ENCODE measurements at places on chromosomes 13 and 19. TPM values are rescaled to one million over a fixed set of nuclear protein-coding genes. Genes with fewer than 3 reads are reported as not detected.

DNA sequence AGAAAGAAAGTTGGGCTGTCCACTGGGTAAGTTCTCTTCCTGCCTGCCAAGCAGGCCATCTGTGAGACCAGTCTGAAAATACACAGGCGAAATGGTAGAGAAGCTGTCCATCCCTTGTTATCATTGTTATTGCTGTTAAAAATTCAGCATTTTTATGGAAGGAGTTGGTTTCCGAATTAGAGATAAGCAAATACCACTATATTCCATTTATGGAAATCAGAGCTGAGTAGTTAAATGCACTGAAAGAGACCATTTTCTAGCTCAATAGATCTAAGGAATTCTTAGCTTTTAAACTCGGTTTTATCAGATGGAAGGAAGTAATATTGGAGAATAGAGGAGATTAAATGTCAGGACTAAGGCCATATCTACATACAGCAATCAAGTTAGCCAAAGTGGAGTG is 40.7 kb downstream of the MZT1 start:
- DNase-seq = no peak

The ZIC2 gene
- polyA plus RNA-seq = 0.08 TPM

DNA sequence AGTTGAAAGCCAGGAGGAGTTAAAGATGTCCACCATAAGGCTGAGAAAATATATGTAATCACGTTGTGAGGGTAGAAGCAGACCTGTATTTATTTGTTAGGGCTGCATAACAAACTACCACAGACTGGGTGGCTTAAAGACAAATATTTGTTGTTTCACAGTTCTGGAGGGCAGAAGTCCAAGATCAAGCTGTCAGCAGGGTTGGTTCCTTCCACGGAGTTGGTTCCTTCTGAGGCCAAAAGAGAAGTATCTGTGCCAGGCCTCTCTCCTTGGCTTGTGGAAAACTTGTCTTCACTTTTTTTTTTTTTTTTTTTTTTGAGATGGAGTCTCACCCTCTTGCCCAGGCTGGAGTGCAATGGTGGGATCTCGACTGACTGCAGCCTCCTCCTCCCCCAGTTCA is 73.7 kb upstream of the SLAIN1 start:
- no peak for DNase-seq

DNA sequence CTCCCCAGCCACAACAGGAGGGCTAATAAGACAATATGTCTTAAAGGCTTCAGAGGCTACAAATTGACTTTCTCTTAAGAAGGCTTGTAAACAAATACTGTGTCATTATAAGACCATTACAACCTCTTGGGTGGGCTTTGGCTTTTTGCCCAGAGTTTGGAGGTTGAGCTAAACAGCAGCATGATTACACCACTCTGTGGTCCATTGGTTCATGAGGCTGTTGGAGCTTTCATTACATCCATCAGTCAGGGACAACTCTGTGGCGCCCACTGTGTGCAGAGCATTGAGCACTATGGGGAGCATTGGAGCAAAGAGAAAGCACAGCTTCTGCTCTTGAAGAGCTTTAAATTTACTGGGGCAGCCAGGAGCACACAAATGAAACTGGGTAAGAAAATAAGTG is 75.9 kb downstream of the TNFSF11 start:
- DNase-seq = no peak

- DNase-seq = no peak
These were observed 210.8 kb downstream of the OXGR1 start for GRCh38 chr13:96783511-96783910.

The CEACAM8 gene
- 0.08 TPM for polyA plus RNA-seq

The HIPK4 gene
- 0.17 TPM for polyA plus RNA-seq

- no peak for DNase-seq
These were observed at the start of gene FFAR3 for GRCh38 chr19:35357867-35358573. FFAR3 (plus strand) TSS chr19:35358460; CDS start chr19:35358891, 431 bp downstream.

Measured in right renal pelvis (tissue), 4 donors.